ENCODE measurements at places on chromosomes 3 and 15. TPM values are rescaled to one million over a fixed set of nuclear protein-coding genes. Genes with fewer than 3 reads are reported as not detected.

DNA sequence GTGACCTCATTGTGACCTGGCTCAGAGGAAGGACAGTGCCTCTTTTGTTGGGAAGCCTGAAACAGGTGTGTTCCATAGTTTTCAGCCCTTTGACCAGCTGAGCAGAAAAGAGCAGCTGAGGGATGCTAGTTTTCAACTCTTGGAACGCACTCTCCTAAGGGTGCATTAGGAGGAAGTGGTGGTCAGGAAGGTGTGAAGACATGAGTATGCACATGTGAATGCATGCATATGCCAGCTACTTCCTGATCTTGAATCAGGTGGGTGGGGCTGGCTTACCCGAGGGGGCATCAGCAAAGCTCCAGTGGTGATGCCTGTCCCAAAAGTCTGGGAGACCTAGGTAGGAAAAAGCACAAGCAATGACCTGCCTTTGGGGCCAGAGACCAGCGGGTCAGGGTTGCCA, 23.3 kb upstream of the CEMIP start:
- DNase-seq, result no peak

DNA sequence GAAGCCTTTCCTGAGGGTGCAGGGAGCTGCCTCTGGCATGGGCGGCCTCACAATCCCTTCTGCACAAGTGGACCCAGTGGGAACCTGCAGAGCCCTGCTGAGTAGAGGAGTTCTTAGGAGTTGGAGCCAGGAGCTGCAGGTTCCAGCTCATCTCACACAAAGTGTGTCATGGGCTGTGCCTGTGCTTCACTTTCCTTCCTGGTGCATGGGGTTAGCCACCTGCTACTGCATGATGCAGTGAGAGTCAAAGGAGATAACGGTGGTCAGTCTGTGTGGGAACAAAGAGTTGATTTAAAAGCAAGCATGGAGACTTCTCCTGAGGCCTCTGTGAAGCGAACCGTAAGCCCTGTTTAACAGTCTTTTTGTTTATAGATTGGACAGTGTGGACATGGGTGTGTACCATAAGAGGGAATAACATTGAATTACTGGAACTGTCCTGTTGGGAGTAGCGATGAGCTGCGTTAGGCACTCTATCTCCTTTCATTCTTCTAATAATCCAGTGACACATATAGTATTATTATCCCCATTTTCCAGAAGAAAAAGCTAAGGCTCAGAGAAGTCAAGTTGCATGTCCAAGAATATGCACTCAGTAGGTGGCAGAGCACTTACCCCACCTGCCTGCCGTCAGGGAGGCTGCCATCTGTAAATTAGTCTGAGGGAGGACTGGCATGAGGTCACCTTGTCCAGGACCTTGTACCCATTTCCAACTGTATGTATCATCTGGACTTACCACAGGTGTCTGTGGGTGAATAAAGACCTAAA, 68.7 kb upstream of the PRR23C start:
- no peak for DNase-seq

Gene DCBLD2
- total RNA-seq, result 85.5 TPM

GRCh38 chr3:16191591-16191990, 17.1 kb downstream of the GALNT15 start:
- DNase-seq, result no peak

DNA sequence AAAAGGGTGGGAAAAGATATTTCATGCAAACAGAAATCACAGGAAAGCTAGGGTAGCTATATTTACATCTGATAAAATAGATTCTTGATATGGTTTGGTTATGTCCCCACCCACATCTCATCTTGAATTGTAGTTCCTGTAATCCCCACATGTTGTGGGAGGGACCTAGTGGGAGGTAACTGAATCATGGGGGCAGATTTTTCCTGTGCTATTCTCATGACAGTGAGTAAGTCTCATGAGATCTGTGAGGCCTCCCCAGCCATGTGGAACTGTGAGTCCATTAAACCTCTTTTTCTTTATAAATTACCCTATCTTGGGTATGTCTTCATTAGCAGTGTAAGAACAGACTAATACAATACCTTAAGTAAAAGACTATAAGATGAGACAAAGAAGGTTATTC, 558.1 kb downstream of the RSL24D1 start:
- no peak for DNase-seq

Gene HIGD2B
- total RNA-seq, result not detected

Gene ASB14
- total RNA-seq, result not detected

DNA sequence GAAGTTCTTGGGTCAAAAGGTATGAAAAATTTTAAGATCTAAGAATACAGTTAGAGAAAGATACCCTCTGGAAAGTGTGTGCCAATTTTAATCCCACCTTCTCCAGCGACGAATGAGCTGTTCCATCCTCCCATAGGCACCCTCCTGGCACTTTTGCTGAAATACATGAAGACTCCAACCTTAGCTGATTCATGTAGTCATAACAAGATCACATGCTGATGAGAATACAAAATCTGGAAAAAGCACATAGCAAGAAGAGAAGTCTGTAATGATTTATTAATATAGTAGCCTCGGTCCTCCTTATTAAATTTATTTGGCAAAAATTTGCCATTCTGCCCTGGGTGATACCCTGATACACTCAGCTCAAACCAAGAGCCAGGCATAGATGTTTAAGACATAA, 88.9 kb downstream of the CCR1 start:
- no peak for DNase-seq

- no peak for DNase-seq
Observed at GRCh38 chr3:63521657-63522056, 130.8 kb upstream of the SNTN start.

- no peak for DNase-seq
Observed at GRCh38 chr3:5390936-5391625, 203.6 kb downstream of the EDEM1 start.

Gene PLOD2
- 49.2 TPM for total RNA-seq

GRCh38 chr3:150319900-150320299, 88.2 kb upstream of the TSC22D2 start:
- no peak for DNase-seq

Gene GXYLT2
- total RNA-seq, result 7.4 TPM

DNA sequence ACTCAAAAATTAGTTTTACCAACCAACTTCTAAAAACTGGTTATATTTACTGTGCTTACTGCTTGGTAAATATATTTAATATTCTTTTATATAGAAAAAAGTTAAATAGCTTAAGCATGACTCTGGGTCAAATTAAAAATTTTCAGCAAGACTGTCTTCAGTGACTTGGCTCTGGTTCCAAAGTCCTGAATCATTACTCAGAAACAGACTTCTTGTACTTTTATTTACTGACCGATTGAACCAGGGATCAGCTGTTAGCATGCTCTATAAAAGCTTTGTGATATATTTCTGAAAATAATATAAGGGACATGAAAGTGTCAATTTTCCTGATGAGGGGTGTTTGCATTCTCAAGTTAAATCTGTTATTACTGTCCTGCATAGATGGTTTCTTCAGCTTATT, 164.3 kb downstream of the MCTP2 start:
- DNase-seq, result no peak

- DNase-seq, result no peak
Observed at GRCh38 chr3:72187131-72187530, 402.2 kb upstream of the PROK2 start.

Gene MESP1
- 0.50 TPM for total RNA-seq

- DNase-seq, result no peak
Observed at GRCh38 chr3:141291559-141292355, 60.1 kb downstream of the PXYLP1 start.

- DNase-seq, result no peak
Observed at GRCh38 chr3:183975981-183976662, 41.6 kb downstream of the ABCC5 start.

DNA sequence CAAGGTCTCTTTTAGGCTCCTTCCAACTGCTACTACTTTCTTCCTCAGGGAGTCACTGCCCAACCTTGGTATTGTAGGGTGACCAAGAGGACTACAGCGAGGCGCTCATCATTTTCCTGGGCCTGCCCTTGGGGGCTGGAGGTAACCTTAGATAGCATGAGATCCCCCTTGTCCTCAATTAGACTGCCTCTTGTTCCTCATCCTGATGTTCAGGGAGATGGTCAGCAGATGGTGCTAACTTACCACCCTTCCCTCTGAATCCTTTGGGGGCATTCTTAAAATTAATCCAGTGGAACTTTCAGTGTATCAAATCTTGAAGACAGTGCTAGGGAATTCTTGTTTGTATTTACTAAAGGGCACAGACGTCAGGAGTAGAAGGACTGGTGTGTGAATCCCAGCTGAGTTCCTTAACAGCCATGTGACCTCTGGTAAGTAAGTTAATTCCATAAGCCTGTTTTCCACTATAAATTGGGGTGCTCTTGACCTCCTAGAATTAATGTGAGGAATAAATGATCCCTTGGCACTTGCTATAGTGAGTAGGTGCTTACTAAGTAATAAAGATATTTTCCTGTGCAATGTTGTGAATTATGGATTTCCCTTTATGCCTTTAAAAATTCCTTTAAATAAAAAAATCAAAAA, 4.1 kb upstream of the CLPX start:
- DNase-seq, result no peak

DNA sequence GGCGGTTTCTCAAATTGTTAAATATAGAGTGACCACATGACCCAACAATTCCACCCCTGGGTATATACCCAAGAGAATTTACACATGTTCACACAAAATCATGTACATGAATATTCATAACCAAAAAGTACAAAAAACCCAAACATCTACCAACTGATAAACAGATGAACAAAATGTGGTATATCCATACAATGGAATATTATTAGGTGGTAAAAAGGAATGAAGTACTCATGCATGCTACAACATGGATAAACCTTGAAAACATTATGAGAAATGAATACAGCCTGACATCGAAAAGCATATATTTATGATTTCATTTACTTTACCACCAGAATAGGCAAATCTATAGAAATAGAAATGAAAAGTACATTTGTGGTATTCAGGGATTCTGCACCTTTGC, 7.4 kb downstream of the PLCB2 start:
- no peak for DNase-seq

DNA sequence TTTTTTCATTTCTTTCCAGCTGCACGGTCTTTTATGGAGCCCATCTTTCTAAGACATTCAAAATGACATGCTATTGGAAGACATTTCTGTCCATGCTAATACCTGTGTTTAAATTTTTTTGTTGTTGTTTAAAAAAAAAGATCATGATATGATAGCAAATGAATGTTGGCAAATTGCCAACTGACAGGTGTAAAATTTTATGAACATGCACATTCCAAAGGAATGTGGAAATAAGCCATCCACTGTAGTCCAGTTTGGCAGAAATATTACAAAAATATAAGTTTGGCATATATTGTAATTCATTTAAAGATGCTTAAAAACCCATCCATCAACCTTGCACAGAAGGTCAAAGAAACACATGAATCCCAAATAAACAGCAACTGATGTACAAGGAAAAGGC, 75.6 kb upstream of the WNT5A start:
- DNase-seq, result no peak

GRCh38 chr3:154794814-154795445, 285.2 kb upstream of the MME start:
- DNase-seq, result no peak

DNA sequence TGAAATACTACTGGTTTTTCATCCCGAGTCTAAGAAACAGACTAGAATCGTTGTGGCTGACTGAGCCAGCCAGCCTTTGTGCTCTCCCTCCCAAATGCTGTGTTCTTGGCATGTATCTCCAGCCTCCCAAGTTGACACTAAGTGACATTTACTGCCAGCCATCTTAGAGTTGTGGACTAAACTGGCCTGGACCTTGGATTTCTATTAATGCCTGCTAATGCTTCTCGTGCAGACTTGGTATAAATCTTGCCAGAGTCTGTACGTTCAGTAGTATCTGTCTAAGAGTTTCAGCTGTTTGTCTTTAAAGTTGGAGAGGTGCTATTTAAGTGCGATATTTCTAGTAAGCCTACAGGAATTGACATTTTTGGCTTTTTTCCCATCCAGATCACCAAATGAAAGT, 166.6 kb upstream of the BHLHE40 start:
- DNase-seq, result no peak

DNA sequence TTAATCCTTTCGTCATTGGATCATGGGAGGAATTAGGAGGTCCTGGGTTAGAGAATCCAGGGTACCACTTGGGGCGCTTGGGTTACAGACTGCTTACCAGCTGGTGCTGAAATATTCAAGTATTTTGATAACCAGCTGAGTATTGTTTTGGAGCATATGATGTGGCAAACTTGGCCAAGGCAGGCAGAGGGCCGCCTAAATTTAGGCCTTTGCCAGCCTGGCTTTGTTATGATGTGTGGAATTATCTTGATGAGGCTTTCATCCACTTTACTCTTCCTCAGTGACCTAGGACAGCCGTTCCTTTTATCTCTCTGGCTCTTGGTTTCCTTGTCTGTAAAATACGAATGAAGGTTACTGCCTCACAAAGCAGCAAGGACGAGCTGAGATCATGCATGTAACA, 6.9 kb downstream of the COPG1 start:
- DNase-seq, result no peak

- DNase-seq, result no peak
Observed at GRCh38 chr15:100731267-100732152, 129.1 kb downstream of the ASB7 start.

Gene FAM107A
- total RNA-seq, result not detected

All from progenitor cell of endocrine pancreas (in vitro differentiated cells).